ENCODE measurements at places on chromosomes 7 and 10.

DNA sequence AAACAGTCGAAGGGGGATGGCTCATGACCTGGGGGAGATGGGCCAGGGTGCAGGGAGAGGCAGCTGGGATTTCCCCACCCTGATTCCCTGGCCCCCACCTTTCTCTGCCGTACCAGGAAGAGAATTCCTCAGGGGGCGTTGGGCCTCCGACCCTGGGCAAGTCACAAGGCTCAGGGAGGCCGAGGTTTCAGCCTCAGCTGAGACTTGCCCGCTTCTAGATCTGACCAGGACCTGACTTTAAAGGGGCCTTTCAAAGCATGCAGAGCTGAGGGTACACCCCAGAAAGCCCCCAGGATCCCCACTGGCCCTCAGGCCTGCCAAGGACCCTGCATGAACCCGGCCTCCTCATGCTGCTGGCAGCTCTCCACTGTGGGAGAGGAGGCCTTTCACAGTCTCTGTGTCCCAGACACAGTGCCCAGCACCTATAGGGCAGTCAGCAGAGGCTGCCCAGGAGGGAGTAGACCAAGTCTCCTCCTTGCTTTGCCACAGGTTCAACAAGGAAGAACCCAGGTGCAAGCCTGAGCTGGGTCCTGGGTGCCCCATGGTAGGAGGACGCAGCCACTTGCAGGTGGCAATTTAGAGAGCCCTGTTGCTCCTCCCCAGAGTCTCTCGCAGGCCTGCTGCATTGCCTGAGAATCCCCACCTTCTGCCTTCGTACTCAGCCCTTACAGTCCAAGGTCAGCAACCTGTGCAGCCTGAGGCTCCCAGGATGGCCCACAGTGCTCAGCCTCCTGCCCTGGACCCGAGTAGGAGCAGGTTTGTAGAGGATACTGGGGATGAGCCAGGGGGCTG lies 89.3 kb downstream of the CHST15 start:
- no peak for DNase-seq

GRCh38 chr10:26359670-26360069 lies 78.5 kb upstream of the APBB1IP start:
- DNase-seq = no peak

- no peak for DNase-seq
Observed at GRCh38 chr10:20598590-20598989, 298.5 kb downstream of the NEBL start.

DNA sequence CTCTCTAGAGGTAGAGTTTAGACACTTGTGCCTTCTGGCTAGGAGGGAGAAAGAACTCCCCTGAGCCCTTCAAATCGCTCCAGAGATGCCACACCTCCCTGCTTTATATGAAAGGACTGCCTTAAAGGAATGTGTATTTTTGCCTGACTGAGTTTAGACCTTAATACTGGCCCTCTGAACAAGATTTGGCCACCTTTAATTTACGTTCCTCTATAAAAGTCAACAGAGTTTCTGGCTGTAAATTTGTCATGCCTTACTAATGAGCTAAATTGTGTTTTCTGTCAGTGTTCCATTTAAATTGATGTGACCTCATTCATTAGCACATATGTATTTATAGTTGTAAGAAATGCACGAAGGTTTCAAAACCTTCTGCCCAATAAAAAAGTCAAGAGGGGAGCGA lies 48.0 kb downstream of the SEMA3C start:
- no peak for DNase-seq

GRCh38 chr7:27173956-27174873 lies at the start of gene HOXA10:
HOXA10 (minus strand) TSS chr7:27174320; CDS start chr7:27174306, 14 bp downstream.
- no peak for DNase-seq

- DNase-seq = peak; percentile 27
Observed at GRCh38 chr7:22559829-22560489, 60.0 kb upstream of the STEAP1B start.

GRCh38 chr7:111785076-111785475 lies 222.8 kb upstream of the IMMP2L start:
- DNase-seq = no peak
